ENCODE measurements at places on chromosomes 12 and 14.

GRCh38 chr14:68416171-68416570 is 376.7 kb downstream of the ZFP36L1 start:
- no peak for DNase-seq

DNA sequence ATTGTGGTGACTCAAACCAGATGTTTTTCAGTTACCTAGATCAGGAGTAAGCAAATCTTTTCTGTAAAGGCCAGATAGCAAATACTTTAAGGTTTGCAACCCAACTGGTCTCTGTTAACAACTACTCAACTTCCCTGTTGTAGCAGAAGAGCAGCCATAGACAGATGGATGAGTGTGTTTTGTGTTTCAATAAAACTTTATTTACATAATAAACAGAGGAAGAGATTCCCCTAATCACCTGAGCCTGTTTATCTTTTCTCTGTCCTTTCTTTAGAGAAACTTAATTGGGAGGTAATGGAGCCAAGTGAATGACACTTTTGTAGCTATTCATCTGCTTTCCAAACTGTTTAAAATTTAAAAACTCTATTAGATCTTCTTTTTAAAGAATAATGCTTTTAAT is 365.1 kb downstream of the IPO8 start:
- no peak for DNase-seq

GRCh38 chr14:39230416-39231035 is 3.2 kb upstream of the MIA2 start:
- DNase-seq, result no peak

GRCh38 chr12:42261708-42262107 is 23.7 kb upstream of the YAF2 start:
- DNase-seq, result no peak

- peak; percentile 67 for DNase-seq
These were observed at the start of gene TNFRSF1A for GRCh38 chr12:6341417-6342139. Gene TNFRSF1A, minus strand, starts transcription at chr12:6342076. Its CDS starts 262 bp downstream, at chr12:6341814.

- no peak for DNase-seq
These were observed 216.7 kb downstream of the NUAK1 start for GRCh38 chr12:105921872-105922669.

GRCh38 chr14:36663404-36664321 is 2.0 kb downstream of the PAX9 start:
- DNase-seq, result peak; percentile 18

GRCh38 chr12:81077686-81078441 is at the start of gene ACSS3:
Gene ACSS3, plus strand, starts transcription at chr12:81078079. Its CDS starts 42 bp downstream, at chr12:81078121.
- DNase-seq, result peak; percentile 10

- DNase-seq, result no peak
These were observed 32.7 kb downstream of the PRMT8 start for GRCh38 chr12:3523728-3524127.

DNA sequence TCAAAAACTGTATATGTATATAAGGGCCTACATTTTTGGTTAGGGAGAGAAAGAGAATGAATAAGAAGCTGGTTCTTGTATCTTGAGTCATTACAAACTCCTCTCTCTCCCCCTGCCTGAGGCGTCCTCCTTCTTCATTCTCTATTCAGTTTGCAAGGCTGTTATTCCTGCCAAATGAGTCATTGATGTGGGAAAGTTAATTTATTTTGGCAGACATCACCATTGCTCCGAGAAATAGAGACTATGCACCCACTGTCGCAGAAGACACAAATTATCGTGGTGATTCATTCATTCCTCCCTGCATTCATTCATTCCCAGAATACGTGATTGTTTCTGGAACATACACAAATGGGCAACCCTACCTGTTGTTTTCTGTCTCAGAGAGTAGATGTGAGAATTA is 112.5 kb upstream of the MED13L start:
- no peak for DNase-seq

GRCh38 chr14:54854181-54854580 is 48.4 kb downstream of the GCH1 start:
- DNase-seq, result no peak

GRCh38 chr12:47156167-47156736 is 76.5 kb upstream of the AMIGO2 start:
- no peak for DNase-seq

DNA sequence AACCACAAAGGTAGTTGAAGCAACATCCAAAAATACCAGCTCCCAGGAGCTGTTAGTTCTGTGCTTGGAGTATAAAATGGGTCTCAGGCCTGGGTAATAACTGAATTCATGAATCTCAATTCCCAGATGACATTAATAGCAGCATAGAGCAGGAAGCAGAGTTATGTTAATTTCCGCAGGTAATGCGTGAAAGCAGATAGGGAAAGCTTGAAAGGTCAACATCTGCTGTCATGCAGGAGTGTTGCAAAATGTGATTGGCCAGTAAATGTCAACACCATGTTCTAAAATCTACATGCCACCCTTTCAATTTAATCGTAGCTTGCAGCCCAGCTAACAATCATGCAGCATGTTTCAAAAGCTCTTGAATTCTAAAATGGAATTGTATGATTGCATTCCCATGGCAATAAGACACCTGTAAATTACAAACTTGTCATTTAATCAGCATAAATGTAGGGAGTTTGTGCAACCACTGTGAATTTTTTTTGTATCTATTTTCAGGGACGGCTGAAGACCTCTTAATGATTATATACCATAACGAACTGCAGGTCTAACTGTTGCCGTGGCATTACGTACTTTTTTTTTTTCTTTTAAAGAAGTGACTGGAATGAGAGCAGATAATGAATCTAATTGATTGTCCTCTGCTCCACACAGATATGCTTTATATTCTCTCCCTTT is 635.8 kb upstream of the FOXG1 start:
- no peak for DNase-seq

- DNase-seq, result no peak
These were observed 48.2 kb downstream of the CPSF6 start for GRCh38 chr12:69287556-69287955.

GRCh38 chr12:62292761-62293344 is 32.6 kb downstream of the USP15 start:
- no peak for DNase-seq

GRCh38 chr14:68295316-68295816 is 475.8 kb downstream of the RAD51B start:
- no peak for DNase-seq

GRCh38 chr12:108814462-108815211 is 42.7 kb downstream of the SSH1 start:
- DNase-seq, result no peak

- DNase-seq, result no peak
These were observed 2.0 kb upstream of the ANG start for GRCh38 chr14:20686386-20687143.

- DNase-seq, result no peak
These were observed 48.4 kb downstream of the ETV6 start for GRCh38 chr12:11697670-11698387.

DNA sequence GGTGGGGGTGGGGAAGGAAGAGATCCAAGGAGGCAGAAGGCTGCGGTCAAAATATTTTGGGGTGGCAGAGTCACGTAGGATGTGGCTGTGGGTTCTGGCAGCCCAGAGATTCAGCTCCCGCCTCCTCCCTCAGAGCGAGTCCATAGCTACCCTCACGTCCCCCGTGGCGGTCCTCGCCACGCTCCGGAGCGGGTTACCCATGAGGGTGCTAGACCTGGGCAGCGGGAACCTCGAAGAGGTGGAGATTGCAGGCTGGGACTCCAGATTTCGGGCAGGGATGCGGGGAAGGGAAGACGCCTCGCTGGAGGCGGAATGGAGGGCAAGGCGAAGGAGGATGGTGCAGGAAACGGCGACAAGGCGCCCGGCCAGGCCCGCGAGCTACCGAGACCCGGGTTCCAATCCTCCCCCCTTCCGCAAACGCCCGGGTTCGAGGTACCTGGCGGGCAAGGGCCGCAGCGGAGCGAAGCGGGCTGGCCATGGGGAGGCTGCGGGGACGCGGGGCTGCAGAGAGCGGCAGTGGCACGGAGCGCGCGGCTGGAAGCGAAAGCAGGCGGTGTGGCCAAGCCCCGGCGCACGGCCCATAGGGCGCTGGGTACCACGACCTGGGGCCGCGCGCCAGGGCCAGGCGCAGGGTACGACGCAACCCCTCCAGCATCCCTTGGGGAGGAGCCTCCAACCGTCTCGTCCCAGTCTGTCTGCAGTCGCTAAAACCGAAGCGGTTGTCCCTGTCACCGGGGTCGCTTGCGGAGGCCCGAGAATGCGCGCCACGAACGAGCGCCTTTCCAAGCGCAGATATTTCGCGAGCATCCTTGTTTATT is 46.2 kb downstream of the BCAT1 start:
- DNase-seq, result peak; percentile 65

GRCh38 chr12:117985182-117985581 is 16.4 kb upstream of the KSR2 start:
- no peak for DNase-seq

DNA sequence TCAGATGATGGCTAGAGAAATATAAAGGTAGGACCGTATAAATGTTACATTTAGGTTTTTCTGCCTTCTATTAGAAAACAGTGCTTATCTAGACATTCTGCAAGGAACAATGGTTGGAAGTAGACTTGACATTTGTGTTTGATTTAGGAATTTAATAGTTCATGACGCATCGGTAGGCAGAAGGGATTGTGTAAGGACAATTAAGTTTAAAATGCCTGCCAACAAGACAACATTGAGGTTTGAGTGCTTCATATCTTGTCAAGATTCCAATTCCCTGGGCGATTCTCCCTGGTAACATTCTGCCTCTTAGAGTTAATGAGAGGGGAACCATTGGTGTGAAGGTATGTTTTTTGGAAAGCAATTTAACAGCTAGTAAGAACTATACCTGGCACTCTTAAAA is 186.8 kb upstream of the RBM19 start:
- no peak for DNase-seq

DNA sequence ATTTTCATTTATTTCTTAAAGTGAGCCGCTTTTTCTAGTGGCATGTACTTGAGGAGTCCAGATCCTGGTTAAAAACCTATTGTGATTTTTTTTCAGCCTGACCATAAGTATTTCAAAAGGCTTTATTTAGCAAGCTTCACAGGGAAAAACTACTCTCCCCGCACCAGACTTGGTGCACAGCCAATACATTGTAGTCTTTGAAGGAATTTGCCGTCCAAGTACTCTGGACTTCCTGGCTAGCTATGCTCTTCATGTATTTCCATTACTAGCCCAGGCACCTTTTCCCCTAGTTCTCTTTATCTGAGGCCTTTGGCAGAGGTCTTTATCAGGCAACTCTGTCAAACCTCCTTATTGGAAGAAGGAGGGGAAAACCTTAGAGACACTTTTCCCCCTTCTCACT is 234.7 kb downstream of the CCDC91 start:
- DNase-seq, result no peak
